Naive thymus-derived CD8-positive, alpha-beta T cell (primary cell): ENCODE measurements at places on chromosomes 6 and 20. TPM values are rescaled to one million over a fixed set of nuclear protein-coding genes. Genes with fewer than 3 reads are reported as not detected.

DNA sequence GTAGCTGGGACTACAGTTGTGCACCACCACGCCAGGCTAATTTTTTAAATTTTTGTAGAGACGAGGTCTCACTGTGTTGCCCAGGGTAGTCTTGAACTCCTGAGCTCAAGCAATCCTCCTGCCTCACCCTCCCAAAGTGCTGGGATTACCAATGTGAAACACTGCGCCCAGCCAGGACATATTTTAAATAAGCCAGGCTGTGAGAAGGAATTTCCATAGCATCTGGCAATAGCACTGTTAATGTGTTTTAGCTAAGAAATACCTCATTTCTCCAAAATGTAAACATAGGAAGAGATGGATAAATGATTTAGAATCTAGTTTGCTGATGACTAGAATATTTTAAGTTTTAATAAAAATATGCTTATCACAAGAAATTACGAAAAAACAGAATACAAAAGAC lies 27.0 kb upstream of the SLA2 start:
- no peaks in the 10 kb centered on the region for H3K4me1 ChIP-seq
- no peak overlapping the region for H3K4me3 ChIP-seq
- H3K27ac ChIP-seq = no peak overlapping the region
- no peaks in the 10 kb centered on the region for H3K27me3 ChIP-seq

DNA sequence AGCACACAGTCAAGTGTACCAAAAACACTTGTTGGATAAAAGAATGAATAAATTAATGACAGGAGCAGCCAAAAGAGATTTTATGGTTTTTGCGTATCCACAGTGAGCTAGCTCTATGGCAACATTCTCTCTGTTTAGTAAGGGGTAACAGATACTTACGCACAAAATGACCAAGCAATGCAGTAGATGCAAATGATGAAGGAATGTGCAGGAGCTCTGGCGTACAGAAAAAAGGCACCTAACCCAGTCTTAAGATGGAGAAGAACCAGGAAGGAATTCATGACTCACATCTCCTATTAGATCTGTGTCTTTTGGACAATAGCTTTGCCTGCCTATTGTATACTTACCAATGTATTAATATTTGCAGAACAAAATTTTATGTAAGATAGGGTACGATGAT lies 191.9 kb upstream of the PREP start:
- H3K36me3 ChIP-seq = peaks cover 5% of the 10 kb centered on the region
- no peak for DNase-seq
- no peak overlapping the region for H3K27ac ChIP-seq
- peaks cover 9% of the 10 kb centered on the region for H3K27me3 ChIP-seq
- peaks cover 12% of the 10 kb centered on the region for H3K4me1 ChIP-seq

- peaks cover 2% of the 10 kb centered on the region for H3K4me1 ChIP-seq
- H3K4me3 ChIP-seq = no peak overlapping the region
- no peak overlapping the region for H3K27ac ChIP-seq
- no peaks in the 10 kb centered on the region for H3K36me3 ChIP-seq
Measured at GRCh38 chr6:163943607-163944385, 529.3 kb downstream of the QKI start.

GRCh38 chr6:41204156-41204555 lies 3.2 kb upstream of the TREML2 start:
- H3K36me3 ChIP-seq = no peaks in the 10 kb centered on the region
- no peak overlapping the region for H3K4me3 ChIP-seq
- H3K4me1 ChIP-seq = peaks cover 54% of the 10 kb centered on the region
- no peaks in the 10 kb centered on the region for H3K27me3 ChIP-seq
- H3K27ac ChIP-seq = peak overlapping the region; percentile 19
- no peak for DNase-seq

DNA sequence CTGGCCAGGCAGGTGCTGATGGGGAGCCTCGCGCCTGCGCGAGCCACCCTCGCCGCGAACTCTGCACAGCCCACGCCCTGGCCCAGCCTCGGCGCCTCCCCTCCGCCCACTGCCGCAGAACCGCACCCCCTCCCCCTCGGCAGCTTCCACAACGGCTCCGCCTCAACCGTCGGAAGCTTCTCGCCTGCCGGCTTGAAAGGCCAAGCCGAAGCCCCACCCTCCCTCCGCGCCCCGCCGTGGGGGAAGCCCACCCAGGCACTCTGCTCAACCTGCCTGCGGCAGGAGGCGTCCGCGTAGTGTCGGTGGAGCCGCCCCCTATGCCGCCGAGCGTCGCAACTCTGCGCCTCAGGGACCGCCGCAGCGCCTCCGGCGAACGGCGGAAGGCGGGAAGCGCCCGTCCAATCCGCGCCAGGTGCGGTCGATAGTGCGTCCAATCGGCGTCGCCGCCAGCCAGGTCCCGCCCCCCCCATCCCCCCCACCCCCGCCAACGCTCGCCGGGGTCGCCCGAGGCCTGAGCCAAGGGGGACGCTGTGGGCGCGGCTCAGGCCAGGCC lies at the start of gene SYCP2:
TSS of gene SYCP2 (minus strand) at position 342 of the 553 bp plus-strand sequence. CDS start 11,224 bp downstream, outside the sequence.
- peaks cover 37% of the 10 kb centered on the region for H3K4me1 ChIP-seq
- peaks cover 2% of the 10 kb centered on the region for H3K27me3 ChIP-seq
- peak; percentile 58 for DNase-seq
- peak within 1 kb of the TSS; percentile 80 for H3K4me3 ChIP-seq
- H3K27ac ChIP-seq = peak within 1 kb of the TSS; percentile 90
- no peaks in the 10 kb centered on the region for H3K36me3 ChIP-seq

The PAQR8 gene
- polyA plus RNA-seq = 30.6 TPM

The PCNA gene
- 44.6 TPM for polyA plus RNA-seq

The SCUBE3 gene
- 0.05 TPM for polyA plus RNA-seq

- H3K4me1 ChIP-seq = peaks cover 5% of the 10 kb centered on the region
- H3K27me3 ChIP-seq = no peaks in the 10 kb centered on the region
- peak overlapping the region; percentile 32 for H3K4me3 ChIP-seq
- H3K36me3 ChIP-seq = no peaks in the 10 kb centered on the region
Measured at GRCh38 chr6:109237077-109237985, 142.0 kb downstream of the CEP57L1 start.

- H3K4me3 ChIP-seq = peak overlapping the region; percentile 99
- H3K27ac ChIP-seq = peak overlapping the region; percentile 75
- no peaks in the 10 kb centered on the region for H3K27me3 ChIP-seq
- H3K36me3 ChIP-seq = no peaks in the 10 kb centered on the region
Measured at GRCh38 chr20:50513169-50514034, 3.2 kb downstream of the PTPN1 start.

GRCh38 chr20:49400410-49400809 lies 82.1 kb downstream of the KCNB1 start:
- H3K4me3 ChIP-seq = no peak overlapping the region
- no peaks in the 10 kb centered on the region for H3K36me3 ChIP-seq
- H3K27ac ChIP-seq = no peak overlapping the region
- no peak for DNase-seq
- peaks cover 1% of the 10 kb centered on the region for H3K4me1 ChIP-seq

DNA sequence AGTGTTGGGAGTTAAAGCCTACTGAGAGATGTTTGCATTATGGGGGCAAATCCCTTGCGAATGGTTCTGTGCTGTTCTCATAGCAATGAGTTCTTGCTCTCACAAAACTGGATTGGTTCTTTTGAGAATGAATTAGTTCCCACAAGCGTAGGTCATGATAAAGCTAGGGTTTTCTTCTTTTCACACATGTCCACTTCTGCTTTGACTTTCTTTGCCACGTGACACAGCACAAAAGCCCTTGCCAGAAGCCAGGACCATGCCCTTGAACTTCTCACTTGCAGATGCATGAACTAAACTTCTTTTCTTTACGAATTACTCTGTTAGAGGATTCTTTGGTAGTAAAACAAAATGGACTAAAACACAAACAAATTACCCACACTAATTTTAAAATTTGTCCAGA lies 922.8 kb downstream of the EPHA7 start:
- no peaks in the 10 kb centered on the region for H3K4me1 ChIP-seq
- H3K27me3 ChIP-seq = no peaks in the 10 kb centered on the region
- H3K4me3 ChIP-seq = no peak overlapping the region
- no peaks in the 10 kb centered on the region for H3K36me3 ChIP-seq
- no peak for DNase-seq
- H3K27ac ChIP-seq = no peak overlapping the region

The EDN3 gene
- not detected for polyA plus RNA-seq

GRCh38 chr6:25022140-25022553 lies 86.4 kb upstream of the RIPOR2 start:
- no peaks in the 10 kb centered on the region for H3K36me3 ChIP-seq
- DNase-seq = no peak
- no peak overlapping the region for H3K4me3 ChIP-seq
- H3K27me3 ChIP-seq = no peaks in the 10 kb centered on the region

DNA sequence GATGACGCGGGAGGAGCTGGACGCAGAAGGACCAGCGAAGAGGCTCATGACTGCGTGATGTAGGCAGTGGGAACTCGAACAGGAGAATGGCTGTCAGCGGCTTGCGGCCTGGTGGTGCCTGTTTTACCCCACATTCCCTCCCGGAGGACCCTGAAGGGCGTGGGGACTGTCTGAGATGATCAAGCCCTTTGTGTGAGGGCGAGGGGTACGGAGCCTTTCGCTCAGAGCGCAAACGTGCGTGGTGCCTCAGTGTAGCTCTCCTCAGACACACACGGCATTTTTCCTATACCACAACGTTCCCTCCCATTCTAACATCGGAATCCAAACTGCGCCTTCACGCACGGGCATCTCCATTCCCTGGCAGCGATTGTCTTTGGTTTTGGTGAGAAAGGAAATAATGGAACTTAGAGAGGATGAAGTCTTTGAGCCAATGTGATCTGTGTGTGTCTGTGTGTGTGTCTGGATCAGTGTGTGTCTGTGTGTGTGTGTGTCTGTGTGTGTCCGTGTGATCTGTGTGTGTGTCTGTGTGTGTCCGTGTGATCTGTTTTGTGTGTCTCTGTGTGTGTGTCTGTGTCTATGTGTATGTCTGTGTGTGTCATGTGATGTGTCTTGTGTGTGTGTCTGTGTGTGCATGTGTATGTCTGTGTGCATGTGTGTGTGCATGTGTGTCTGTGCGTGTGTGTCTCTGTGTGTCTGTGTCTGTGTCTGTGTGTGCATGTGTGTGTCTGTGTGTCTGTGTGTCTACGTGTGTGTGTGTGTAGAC lies 5.3 kb downstream of the PTK6 start:
- no peak overlapping the region for H3K4me3 ChIP-seq
- no peak for DNase-seq
- no peak overlapping the region for H3K27ac ChIP-seq
- no peaks in the 10 kb centered on the region for H3K27me3 ChIP-seq

DNA sequence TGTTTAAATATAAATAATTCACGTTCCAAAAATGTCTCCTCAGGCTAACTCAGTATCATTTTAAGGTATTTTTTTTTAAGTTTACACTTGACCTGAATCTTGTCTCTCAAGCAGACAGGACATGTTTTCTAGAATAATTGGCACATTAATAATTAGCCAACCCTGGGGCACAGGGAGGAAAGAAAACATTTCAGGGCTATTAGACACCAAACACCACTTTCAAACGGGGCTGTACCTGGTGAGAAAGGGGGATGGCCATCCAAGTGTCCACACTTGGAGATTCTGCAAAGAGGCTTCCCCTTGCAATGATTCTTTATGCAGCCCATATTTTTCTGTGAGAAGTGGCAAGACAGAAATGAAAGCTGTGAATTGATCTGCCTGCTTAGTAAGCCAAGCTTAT lies 560.8 kb downstream of the CD109 start:
- H3K4me3 ChIP-seq = no peak overlapping the region
- H3K27me3 ChIP-seq = no peaks in the 10 kb centered on the region
- no peaks in the 10 kb centered on the region for H3K36me3 ChIP-seq
- H3K27ac ChIP-seq = no peak overlapping the region

GRCh38 chr20:53306192-53306805 lies 287.3 kb downstream of the ZNF217 start:
- no peak overlapping the region for H3K27ac ChIP-seq
- H3K36me3 ChIP-seq = no peaks in the 10 kb centered on the region
- H3K4me1 ChIP-seq = no peaks in the 10 kb centered on the region
- peaks cover 3% of the 10 kb centered on the region for H3K27me3 ChIP-seq
- no peak for DNase-seq

DNA sequence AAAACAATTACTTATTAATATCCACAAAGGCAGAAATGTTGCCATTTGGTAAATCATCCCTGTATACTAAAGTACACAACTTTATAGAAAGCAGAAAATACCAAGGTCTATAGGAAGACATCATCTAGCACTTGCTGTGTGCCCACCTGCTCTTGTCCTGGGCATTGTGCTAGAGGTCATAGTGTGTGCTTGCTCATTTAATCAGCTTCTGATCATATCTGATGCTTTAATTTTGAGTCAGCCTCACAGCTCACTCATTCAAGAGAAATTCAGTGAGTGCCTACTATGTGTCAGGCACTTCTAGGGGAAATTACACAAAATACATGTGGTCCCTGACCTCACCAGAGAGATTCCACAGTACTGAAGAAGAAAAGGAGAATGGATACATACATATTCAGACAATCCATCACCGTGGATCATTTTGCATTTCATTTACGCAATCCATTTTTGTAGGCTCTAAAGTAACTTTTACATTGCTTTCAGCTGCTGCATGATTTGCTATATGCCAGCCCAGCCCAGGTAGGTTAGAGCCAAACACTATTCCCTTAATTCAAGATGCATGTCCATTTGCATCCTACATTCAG lies 167.9 kb upstream of the MCHR2 start:
- no peak overlapping the region for H3K27ac ChIP-seq
- H3K4me3 ChIP-seq = no peak overlapping the region
- DNase-seq = no peak

GRCh38 chr20:43389839-43390626 lies 67.7 kb upstream of the SRSF6 start:
- H3K36me3 ChIP-seq = peaks cover 12% of the 10 kb centered on the region
- H3K27me3 ChIP-seq = peaks cover 63% of the 10 kb centered on the region
- no peak for DNase-seq
- no peaks in the 10 kb centered on the region for H3K4me1 ChIP-seq

GRCh38 chr6:158654960-158655489 lies 5.2 kb downstream of the SYTL3 start:
- H3K4me1 ChIP-seq = peaks cover 49% of the 10 kb centered on the region
- peak overlapping the region; percentile 70 for H3K4me3 ChIP-seq
- H3K27me3 ChIP-seq = no peaks in the 10 kb centered on the region
- peaks cover 6% of the 10 kb centered on the region for H3K36me3 ChIP-seq
- DNase-seq = no peak

GRCh38 chr6:79984261-79984660 lies 20.2 kb upstream of the TTK start:
- no peak for DNase-seq
- H3K4me3 ChIP-seq = no peak overlapping the region
- no peak overlapping the region for H3K27ac ChIP-seq
